Renal cortex interstitium (tissue), 15 donors: ENCODE measurements at places on chromosomes 6 and 20. TPM values are rescaled to one million over a fixed set of nuclear protein-coding genes. Genes with fewer than 3 reads are reported as not detected.

FAM83C gene
- polyA plus RNA-seq = not detected

PI3 gene
- not detected for polyA plus RNA-seq

SPTLC3 gene
- 18.5 TPM for polyA plus RNA-seq

RNF144B gene
- polyA plus RNA-seq = 21.9 TPM

ENPP3 gene
- 8.7 TPM for polyA plus RNA-seq

PAX1 gene
- polyA plus RNA-seq = 0.26 TPM

ZNF311 gene
- polyA plus RNA-seq = 7.0 TPM

SLC35D3 gene
- not detected for polyA plus RNA-seq

GRCh38 chr6:51550243-51550642 is 537.2 kb downstream of the PKHD1 start:
- DNase-seq = no peak

DNA sequence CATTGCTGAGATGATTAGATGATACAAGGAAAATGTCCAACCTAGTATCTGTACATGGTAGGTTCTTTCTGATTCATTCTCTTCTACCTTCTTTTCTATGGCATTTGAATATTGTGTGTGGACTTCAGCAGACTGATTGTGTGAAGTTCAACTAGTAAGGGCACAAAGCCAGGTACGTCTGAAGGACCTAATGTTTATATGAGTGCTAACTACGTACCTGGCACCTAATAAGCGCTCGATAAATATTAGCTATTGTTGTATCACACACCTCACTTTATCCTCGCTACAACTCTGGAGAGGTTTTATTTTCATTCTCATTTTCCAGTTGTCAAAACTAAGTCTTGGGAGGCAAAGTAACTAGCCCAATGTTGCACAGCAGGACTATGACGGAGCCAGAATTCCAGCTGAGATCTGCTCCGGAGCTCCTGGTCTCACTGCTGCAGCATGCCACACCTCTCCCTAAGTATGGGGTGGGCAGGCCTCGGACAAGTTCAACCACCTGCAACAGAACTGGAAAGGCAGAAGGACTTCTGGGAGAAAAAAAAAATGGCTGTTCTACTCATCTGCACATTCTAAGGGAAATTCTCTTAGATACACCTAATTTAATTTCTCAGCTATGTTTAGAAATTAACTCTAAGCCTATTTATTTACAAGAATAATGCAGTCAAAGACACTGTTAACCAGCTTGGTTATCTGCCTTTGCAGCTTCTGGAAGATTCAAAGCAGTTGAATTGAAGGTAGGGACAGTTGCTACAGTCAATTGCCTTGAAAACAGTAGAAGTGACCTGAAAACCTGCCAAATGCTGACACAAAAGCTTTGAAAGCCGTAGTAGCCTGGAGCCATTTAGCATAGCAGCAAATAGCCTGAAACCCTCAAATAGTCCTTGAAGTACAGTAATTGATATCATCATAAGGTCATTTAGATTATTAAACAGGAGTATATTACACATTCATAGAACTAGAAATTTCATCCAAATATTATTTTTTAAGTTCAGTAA is 165.0 kb downstream of the PDE7B start:
- DNase-seq = no peak

- no peak for DNase-seq
Observed at GRCh38 chr6:85390775-85391174, 59.1 kb upstream of the NT5E start.

DNA sequence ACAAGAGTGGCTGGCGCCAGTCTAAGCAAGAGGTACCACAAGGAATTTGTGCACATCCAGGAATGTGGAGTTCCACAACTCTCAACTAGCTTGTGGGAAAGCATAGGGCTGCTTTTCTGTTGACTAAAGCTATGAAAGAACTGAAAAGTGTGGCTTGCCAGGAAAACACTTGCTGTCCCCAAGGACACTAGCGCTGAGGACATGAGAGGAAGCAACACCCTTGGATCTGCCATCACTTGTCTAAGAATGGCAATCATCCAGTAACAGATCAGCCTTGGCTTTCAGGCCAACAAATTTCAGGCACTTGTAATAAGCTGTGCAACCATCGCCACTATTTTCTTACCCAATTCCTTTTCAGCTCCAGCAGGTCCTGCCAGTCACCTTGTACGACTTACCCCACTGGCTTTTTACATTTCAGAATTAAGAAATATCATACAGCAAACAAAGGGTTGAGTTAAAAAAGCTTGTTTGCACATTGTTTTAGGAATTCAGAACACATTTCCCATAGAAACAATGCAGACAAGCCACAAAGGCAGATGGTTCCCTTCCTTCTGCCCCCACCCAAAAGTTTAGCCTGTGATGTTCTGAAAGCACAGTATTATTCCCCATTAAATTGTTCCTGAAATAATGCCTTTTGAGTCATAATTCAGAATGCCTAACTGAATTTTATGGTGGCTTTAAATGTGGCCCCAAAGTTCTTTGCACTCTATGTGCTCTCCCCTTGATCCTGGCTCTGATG is 57.9 kb upstream of the SSTR4 start:
- DNase-seq = no peak

DNA sequence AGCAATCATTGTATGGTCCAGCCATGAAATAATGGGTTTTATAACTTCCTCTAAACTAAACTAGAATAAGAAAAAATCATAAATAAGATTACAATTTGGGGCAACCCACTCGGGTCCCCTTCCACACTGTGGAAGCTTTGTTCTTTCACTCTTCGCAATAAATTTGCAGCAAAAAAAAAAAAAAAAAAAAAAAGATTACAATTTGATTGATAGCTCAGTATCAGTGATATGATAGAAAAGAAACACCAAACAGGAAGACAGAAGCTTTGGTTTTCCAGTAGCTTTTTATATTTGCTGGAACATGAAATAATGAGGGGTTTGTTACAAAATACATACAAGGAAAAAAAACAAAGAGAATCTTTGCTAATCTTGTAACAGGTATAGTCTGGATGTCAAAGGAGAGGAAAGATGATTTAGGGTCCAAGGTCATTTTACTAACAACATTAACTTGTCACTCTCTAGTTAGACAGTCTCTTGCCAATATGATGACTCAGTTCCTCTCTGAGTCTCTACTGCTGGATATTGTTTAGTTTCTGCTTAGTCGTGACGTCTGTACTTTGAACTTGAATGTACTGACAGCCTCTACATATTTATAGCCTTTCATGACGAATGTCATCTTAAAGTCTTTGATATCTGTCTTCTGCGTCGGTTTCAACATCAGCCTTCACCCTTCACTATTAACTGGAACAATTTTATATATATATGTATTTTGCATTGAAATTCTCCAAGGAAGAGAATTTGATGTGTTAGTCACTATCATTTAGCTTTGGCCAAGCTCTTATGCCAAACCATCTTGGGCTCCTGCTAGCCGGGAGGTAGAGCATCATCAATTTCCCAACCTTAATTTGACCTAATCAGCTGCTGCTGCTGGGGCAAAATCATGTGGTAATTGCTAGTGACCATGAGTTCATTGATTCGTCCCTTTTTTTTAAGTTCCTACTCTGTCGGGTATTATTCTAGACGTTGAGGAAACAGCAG is 213.1 kb upstream of the STXBP5 start:
- DNase-seq = no peak

GRCh38 chr20:55696520-55696919 is 308.8 kb downstream of the CBLN4 start:
- peak; percentile 18 for DNase-seq

- no peak for DNase-seq
Observed at GRCh38 chr6:80302716-80303115, 196.2 kb downstream of the BCKDHB start.

DNA sequence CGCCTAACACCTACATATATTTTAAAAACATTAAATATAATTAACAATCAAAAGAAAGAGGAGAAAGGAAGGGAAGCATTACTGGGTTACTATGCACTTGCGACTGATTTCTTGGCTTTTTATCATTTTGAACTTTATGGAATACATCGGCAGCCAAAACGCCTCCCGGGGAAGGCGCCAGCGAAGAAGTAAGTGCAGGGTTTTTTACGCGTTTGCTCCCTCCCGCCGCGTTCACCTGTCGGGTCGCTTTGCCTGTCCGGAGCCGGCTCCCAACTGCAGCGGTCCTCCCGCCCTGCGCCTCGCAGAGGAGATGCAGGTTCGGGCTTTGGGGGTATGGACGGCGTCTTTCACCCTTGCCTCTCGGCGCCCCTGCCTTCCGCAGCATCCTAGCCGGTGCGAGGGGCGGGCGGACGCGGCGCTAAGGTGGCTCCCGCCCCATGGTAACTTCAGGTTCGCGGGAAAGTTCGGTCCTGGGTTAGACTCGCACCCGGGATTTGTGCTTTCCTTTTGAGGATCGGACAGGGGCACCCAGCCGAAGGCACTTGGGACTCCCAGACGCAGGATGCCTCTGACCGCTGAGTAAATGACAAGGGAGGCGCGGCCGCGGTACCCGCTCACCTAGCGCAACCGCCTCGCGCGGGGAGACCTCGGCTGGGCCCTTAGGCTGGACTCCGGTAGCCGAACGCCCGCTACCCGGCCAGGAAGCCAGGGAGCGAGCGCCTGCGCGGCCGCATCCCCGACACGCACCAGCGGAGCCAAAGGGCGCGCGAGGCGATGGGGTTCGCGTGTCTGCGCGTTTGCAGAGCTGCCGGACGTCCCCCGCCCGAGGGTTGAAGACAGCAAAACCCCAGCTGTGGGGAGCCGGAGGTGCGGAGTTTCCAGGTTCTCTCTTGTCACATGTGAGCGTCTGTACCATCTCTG is 891 bp downstream of the RSPO3 start:
- DNase-seq = no peak

DNA sequence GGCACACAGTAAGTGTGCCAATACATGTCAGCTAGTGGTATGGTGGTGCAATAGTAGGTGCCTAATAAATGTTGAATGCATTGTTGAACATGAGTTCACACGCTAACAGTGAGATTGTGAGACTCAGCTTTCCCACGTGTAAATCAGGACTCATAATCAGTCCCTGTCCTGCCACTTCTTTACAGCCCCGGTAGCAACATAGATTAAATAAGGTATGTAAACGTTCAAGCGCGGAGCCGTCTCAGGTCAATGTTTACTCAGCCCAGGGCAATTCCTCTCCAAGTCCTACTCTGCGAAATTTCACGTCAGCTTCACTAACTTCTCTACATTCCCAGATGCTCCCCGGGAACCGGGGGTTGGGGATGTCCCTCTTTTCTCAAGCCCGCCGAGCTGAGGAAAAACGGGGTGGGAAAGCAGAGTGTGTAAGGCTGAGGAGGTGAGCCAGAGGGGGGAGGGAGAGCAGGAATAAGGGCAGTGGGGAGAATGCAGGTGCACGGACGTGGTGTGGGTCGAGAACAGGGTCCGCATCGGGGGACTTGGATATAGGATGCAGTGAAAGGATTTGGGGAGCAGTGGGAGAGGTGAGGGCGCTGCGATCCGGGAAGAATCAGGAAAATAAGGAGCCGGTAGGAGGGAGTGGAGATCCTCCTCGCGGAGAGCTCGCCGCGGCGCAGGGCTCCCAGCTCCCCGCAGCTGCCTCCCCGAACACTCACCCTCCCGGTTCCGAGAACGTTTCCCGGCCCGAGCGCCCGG is 544 bp upstream of the TP53INP2 start:
- DNase-seq = peak; percentile 44

GRCh38 chr20:19212821-19213502 is 520 bp downstream of the SLC24A3 start:
- peak; percentile 23 for DNase-seq

GRCh38 chr20:37650661-37651060 is 43.2 kb upstream of the CTNNBL1 start:
- DNase-seq = no peak

- DNase-seq = no peak
Observed at GRCh38 chr20:49671433-49671832, 42.2 kb downstream of the B4GALT5 start.

DNA sequence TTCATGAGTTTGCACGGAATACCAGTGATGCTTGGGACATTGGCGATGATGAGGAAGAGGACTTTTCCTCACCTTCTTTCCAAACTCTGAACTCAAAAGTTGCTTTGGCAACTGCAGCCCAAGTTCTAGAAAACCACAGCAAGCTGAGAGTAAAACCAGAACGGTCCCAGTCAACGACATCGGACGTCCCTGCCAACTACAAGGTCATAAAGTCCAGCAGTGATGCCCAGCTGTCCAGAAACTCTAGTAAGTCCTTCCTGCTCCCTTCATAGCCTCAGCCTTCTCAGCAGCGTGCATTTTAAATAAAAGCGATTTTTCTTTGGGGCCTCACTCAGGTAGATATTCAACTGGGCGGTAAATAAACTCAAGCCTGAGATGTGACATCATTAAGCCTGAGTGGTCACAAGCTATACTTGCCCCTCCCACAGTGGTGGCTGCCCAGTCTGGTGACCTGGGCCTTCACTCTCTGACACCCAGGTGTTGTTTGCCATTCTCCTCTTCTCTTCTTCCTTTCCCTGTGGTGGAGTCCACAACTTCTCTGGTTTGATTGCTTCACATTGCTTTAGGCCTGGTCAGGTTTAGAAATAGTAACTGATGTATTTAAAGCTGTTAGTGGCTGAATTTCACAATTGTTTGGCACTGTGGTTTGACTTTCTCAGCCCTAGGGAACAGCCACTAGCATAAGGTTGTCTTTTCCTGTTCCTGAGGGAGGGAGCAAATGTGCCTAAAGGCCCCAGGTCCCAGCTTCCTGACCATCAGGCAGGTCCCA is 21.6 kb upstream of the TMEM217 start:
- no peak for DNase-seq

DNA sequence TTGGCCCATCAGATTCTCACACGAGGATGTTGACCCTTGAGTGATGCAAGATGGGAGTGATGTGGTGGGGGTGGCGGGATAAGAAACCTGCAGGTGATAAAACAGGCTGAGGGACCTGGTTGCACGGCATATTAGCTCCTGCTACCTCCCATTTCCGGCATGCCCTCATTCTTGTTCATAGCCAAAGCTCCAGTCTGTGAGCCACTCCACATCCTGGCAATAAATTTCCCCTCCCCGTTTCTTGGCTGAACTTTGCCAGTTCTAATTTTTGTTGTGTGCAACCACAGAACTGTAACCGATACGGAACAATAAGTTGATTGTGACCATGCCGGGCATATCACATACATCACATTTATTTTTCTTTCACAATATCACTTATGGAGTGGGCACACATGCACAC is 41.6 kb upstream of the NFATC2 start:
- DNase-seq = no peak

- DNase-seq = no peak
Observed at GRCh38 chr6:16095180-16095579, 33.7 kb upstream of the MYLIP start.

GRCh38 chr20:10721137-10721896 is 47.5 kb upstream of the JAG1 start:
- DNase-seq = no peak

- DNase-seq = no peak
Observed at GRCh38 chr20:623021-623420, 12.9 kb upstream of the TCF15 start.

- DNase-seq = no peak
Observed at GRCh38 chr6:35085359-35086281, 55.5 kb downstream of the TCP11 start.

- DNase-seq = no peak
Observed at GRCh38 chr6:112296694-112297093, 42.3 kb upstream of the LAMA4 start.

DNA sequence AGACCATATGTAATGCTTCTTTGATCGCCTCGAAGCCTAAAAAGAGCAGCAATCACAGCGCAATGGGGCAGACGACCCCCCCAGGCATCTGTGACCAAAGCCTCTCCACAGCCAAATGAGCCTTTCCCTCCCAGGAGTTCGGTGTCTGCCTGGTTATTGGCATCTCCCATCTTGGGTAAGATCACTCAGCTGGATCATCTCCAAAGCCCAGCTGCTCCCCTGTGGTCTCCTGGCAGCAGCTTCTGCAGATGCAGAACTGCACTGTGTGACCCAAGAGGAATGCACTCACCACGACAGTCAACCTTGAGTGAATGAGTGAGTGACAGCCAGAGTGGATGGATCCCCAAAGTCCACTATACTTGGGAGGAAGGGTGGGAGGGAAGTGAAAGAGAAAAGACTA is 44.8 kb upstream of the IYD start:
- DNase-seq = no peak
